ENCODE measurements at places on chromosomes 5 and 9. TPM values are rescaled to one million over a fixed set of nuclear protein-coding genes. Genes with fewer than 3 reads are reported as not detected.

The SLC12A7 gene
- total RNA-seq: 29.1 TPM

The GARIN3 gene
- not detected for total RNA-seq

The PHF24 gene
- 0.07 TPM for total RNA-seq

The PIK3R1 gene
- 9.6 TPM for total RNA-seq

The CERCAM gene
- total RNA-seq: 36.1 TPM

The YIPF5 gene
- total RNA-seq: 74.0 TPM

The DOCK2 gene
- total RNA-seq: 3.5 TPM

The SCGB3A2 gene
- not detected for total RNA-seq

The DAB2IP gene
- total RNA-seq: 14.0 TPM

The SLC4A9 gene
- total RNA-seq: not detected

The CARD9 gene
- 0.85 TPM for total RNA-seq

The SPINK1 gene
- total RNA-seq: 0.37 TPM

The MYOT gene
- total RNA-seq: not detected

The DMGDH gene
- not detected for total RNA-seq

The PHYHD1 gene
- total RNA-seq: 0.17 TPM

The PCDHGA8 gene
- total RNA-seq: not detected

The TCF7 gene
- total RNA-seq: 20.7 TPM

The FSTL4 gene
- total RNA-seq: 3.9 TPM

The SV2C gene
- total RNA-seq: not detected

The BRD8 gene
- 59.3 TPM for total RNA-seq

The PCDHA9 gene
- total RNA-seq: not detected

The SPATA31E1 gene
- total RNA-seq: not detected

The ZNF618 gene
- 11.7 TPM for total RNA-seq

The DMRT3 gene
- total RNA-seq: not detected

The PAEP gene
- total RNA-seq: 0.20 TPM

The CXCL14 gene
- 0.12 TPM for total RNA-seq

The PCDHB8 gene
- 0.25 TPM for total RNA-seq

The IFNA21 gene
- total RNA-seq: not detected

The TCOF1 gene
- 89.2 TPM for total RNA-seq

The FCN2 gene
- total RNA-seq: not detected

The ENTREP1 gene
- 0.58 TPM for total RNA-seq

The PTPRD gene
- total RNA-seq: 0.13 TPM

The DND1 gene
- total RNA-seq: 1.4 TPM

The ANKRA2 gene
- 11.7 TPM for total RNA-seq

The TRPM3 gene
- total RNA-seq: not detected

The UGT3A2 gene
- not detected for total RNA-seq

The MLANA gene
- not detected for total RNA-seq

The DOLPP1 gene
- total RNA-seq: 23.3 TPM

The TMC1 gene
- total RNA-seq: 0.05 TPM

The LEAP2 gene
- 0.55 TPM for total RNA-seq

The PALM2AKAP2 gene
- total RNA-seq: 0.36 TPM
